ENCODE measurements at places on chromosomes 3 and 15. TPM values are rescaled to one million over a fixed set of nuclear protein-coding genes. Genes with fewer than 3 reads are reported as not detected.

ANKUB1 gene
- total RNA-seq: not detected

GRCh38 chr15:57345584-57345983 is 30.7 kb upstream of the CGNL1 start:
- H3K36me3 ChIP-seq: no peaks in the 10 kb centered on the region
- no peaks in the 10 kb centered on the region for H3K4me1 ChIP-seq
- no peak overlapping the region for H3K27ac ChIP-seq
- DNase-seq: no peak
- H3K4me3 ChIP-seq: no peak overlapping the region

CCDC33 gene
- not detected for total RNA-seq

GRCh38 chr3:123609063-123609462 is 24.2 kb upstream of the HACD2 start:
- DNase-seq: no peak
- no peak overlapping the region for H3K4me3 ChIP-seq
- H3K36me3 ChIP-seq: no peaks in the 10 kb centered on the region
- H3K4me1 ChIP-seq: peaks cover 43% of the 10 kb centered on the region
- H3K27me3 ChIP-seq: no peaks in the 10 kb centered on the region

RBM15B gene
- total RNA-seq: 14.8 TPM

GRCh38 chr3:122975924-122976293 is 51.7 kb downstream of the SEMA5B start:
- no peaks in the 10 kb centered on the region for H3K4me1 ChIP-seq
- no peaks in the 10 kb centered on the region for H3K36me3 ChIP-seq
- no peaks in the 10 kb centered on the region for H3K27me3 ChIP-seq

DNA sequence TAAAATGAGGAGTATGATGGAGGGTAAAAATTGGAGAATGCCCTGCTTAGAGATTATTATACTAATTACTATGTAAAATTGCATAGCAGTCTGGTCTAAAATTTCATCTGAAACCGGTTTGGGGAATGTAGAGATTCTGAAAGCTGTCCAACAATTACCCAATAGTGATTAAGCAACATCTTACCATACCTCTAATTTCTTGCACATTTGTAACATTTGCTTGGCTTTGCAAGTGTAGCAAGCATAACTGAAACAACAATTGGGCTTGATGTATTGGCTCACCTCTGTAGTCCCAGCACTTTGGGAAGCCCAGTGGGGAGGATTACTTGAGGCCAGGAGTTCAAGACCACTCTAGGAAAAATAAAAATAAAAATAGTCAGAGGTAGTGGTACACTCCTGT is 17.4 kb downstream of the AADACL2 start:
- no peak overlapping the region for H3K27ac ChIP-seq
- no peaks in the 10 kb centered on the region for H3K36me3 ChIP-seq
- no peak for DNase-seq

GRCh38 chr3:34107669-34108068 is 309.2 kb downstream of the PDCD6IP start:
- H3K36me3 ChIP-seq: no peaks in the 10 kb centered on the region
- H3K4me3 ChIP-seq: no peak overlapping the region
- H3K27ac ChIP-seq: no peak overlapping the region
- H3K27me3 ChIP-seq: no peaks in the 10 kb centered on the region
- H3K4me1 ChIP-seq: no peaks in the 10 kb centered on the region

IDH3A gene
- total RNA-seq: 13.5 TPM

UBP1 gene
- 15.7 TPM for total RNA-seq

GRCh38 chr3:120797857-120798256 is 55.3 kb downstream of the GTF2E1 start:
- no peaks in the 10 kb centered on the region for H3K36me3 ChIP-seq
- no peaks in the 10 kb centered on the region for H3K27me3 ChIP-seq
- DNase-seq: no peak
- no peak overlapping the region for H3K4me3 ChIP-seq

Data from liver (tissue), 10 donors.